ENCODE measurements at places on chromosomes 4 and X. TPM values are rescaled to one million over a fixed set of nuclear protein-coding genes. Genes with fewer than 3 reads are reported as not detected.

Gene CXCL8
- 0.40 TPM for total RNA-seq

- H3K27me3 ChIP-seq = no peaks in the 10 kb centered on the region
- peaks cover 11% of the 10 kb centered on the region for H3K4me1 ChIP-seq
- no peaks in the 10 kb centered on the region for H3K36me3 ChIP-seq
These were observed 72.4 kb upstream of the KLHL13 start for GRCh38 chrX:118189000-118189399.

Gene GSX2
- 0.34 TPM for total RNA-seq

Gene DCAF4L1
- 0.23 TPM for total RNA-seq

GRCh38 chr4:173403051-173403450 lies 4.1 kb upstream of the SCRG1 start:
- no peaks in the 10 kb centered on the region for H3K27me3 ChIP-seq
- no peak overlapping the region for H3K4me3 ChIP-seq
- H3K36me3 ChIP-seq = no peaks in the 10 kb centered on the region
- H3K27ac ChIP-seq = no peak overlapping the region
